ENCODE measurements at places on chromosomes 2 and 18.

- no peak for DNase-seq
Observed at GRCh38 chr2:231015478-231015877, 19.6 kb downstream of the SPATA3 start.

DNA sequence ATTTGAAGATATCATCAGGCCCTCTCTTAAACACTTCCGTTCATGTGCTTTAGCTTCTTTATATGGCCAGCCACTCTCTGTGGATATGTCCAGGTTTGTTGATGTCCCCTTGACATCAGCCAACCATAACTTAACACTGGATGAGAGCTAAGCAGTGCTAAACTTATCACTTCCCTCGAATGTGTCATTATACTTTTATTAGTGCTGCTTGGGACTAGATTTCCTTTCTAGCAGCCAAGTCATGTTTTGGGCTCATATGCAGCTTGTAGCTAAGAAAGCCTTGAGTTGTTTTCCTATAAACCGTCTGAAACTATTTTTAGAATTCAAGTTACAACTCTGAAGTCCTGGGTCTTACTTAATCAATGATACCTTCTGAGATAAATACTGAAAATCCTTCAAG lies 144.8 kb upstream of the TNP1 start:
- no peak for DNase-seq

- no peak for DNase-seq
Observed at GRCh38 chr2:206202446-206202845, 42.8 kb downstream of the EEF1B2 start.

- no peak for DNase-seq
Observed at GRCh38 chr2:214713080-214713830, 96.2 kb downstream of the BARD1 start.

DNA sequence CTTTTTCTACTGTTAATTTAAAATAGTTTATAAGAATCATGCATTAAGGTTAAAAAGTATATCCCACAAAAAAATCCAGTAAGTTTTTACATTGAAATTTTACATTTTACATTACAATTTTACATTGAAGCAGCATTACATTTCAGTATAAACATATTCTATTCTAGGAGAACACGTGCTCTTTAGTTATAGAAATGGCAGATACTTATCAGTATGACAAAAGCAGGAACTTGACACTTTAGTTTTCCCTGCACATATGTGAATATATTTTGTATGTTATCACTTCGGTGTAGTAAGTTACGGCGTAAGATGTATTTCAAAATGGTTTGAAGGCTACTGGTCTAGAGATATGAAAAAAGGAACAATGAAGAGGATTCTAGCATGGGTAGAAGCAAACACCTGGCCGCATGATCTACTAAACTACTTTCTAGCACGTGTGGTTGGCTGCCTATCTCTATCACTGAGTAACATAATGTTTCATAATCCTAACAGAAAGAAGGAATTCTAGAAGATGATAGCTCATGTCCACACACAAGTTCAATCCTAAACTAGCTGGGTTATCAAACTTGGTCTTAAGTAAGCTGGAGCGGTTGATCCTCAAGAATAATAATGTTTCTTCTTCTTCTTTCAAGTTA lies 5.4 kb downstream of the IMMT start:
- DNase-seq = no peak

- DNase-seq = no peak
Observed at GRCh38 chr2:99572373-99573164, 82.8 kb upstream of the REV1 start.

- DNase-seq = no peak
Observed at GRCh38 chr2:27431395-27431794, 3.0 kb downstream of the NRBP1 start.

DNA sequence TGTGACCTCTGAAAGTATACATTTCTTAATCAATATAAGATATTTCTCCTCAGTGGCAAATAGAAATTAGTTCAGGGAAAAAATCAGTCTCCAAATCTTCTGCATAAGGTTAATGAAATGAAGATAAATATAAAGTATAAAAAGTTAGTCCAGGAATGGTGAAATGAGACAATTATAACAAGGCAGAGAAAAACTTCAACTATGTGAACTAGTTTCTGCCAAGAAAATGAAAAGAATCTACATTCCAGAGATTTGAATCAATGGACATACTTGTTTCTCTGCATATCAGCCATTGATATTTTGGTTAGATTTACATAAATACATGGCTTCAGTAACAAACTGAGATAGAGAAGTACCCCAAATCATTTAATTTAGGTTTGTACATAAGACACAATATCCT lies 249.0 kb downstream of the EXOC6B start:
- DNase-seq = no peak

GRCh38 chr2:116317111-116317510 lies 1497.4 kb upstream of the DDX18 start:
- DNase-seq = no peak

DNA sequence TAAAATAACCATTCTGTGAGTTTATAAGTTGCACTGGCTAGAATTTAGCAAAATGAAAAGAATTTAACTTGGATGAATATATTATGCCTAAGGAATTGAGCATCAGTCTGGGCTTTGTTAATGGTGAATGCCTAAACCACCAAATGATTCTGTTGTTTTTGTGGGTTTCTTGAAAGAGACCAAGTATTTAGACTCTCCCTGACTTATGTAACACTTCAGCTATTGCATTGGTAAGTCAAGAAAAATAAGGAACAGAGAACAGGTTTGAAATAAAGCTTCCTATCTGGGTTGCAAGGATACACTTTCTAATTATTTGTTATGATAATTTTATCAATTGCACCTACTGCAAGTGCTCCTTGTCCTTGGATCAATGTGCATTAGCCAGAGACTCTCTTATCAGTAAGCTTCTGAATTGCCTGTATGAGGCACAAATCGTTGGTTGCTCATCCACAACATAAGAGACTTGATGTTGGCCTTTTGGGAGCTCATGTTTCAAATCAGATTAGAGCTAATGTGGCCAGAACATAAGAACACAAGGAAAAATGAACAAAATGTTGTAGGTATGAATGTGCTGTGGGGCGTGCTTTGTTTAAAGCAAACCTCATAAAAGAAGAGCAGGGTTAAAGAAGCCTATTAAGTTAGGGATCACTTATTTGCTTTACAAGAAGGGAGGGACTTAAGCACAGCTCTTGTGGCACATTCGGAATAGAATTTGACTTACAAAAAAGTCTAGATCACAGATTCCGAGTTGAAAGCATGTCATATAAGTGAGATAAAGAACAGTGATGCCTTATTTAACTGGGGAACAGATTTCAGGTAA lies 37.2 kb downstream of the PRKCE start:
- DNase-seq = no peak

DNA sequence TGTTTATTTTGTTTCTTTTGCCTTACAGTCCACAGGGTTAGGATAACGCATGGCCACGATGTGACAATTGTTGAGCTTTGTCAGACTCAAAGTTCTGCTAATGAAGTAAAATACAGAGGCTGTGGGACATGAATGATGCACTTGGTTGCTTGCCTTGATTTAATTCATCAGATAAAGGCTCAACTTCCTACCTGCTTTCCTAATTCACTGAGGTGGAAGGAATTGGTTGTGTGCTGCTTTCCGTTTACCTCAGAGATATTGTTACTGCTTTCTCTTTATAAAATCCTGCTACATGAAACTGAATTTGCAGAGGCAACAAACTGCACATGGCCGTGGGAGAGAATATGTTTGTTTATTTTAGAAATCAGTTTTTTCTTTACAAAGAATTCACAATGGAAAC lies 6.6 kb downstream of the RIT2 start:
- DNase-seq = no peak

DNA sequence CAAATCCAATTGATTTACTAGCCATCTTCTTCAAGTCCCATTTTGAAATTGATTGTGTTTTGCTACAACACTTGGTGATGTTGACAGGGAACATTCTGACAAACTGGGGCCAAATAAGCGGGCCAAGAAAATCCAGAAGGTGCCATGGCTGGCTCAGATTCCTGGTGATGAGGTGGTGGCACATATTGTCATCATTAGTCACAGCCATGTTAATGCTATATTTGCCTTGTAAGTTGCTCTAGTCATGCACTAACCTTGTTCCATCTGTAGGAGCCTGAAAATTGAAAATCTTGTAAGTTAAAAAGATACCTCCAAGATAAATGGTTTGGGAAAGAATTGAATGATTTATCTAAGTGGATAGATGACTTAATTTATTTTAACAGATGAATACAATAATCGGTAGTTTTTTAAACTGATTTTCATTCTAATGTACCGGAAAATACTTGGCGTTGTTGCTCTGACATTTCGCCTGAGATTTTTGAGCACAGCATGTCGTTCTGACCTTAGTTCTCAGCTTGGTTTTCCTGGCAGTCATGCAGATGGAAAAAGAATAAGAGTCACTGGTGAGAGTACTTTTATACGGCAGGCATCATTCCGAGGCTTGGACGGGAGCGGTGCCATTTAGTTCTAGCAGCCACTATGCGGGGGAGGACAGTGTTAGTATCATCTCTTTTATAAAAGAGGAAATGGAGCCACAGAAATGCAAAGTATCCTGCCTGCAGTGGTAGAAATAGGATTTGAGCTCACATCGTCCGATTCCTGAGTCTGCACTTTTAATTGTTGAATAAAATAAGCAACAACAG lies 133.9 kb downstream of the ZNF532 start:
- no peak for DNase-seq

DNA sequence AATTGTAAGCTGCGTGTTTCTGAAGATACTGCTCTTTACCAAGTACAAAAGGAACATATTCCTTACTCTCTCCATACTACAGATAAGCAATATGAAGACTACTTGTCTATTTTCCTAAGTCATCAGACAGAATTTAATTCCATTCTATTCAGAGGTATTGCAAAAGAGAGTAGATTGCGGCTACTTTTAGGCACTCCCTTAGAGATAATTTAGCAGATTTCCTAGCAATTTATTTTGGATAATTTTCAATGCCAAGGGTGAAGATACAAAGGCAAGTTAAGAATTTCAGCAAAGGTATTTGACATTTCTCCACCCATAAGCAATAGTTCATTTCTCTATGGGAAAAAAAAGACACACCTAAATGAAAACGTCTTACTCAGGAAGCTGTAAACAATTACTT lies 161.1 kb downstream of the PDE1A start:
- DNase-seq = no peak

- DNase-seq = peak; percentile 61
Observed at GRCh38 chr2:172103471-172104272, 972 bp upstream of the DLX2 start.

- DNase-seq = no peak
Observed at GRCh38 chr2:107340955-107341354, 455.0 kb upstream of the ST6GAL2 start.

DNA sequence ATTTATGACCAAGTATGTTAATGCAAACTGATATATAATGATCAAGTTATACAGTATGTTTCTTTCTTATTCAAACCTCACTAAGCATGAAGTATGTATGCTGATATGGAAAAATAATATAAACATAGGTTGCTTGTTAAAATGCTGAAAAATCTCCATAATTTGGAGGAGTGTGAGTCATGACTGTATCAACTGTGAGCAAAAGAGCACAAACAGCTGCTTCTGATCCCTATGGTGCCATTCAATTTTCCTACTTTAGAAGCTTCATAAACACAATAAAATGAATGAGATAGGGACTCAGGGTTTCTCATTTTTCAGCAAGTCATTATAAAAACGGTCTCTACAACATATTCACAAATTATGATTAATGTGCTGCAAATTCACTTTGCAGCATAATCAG lies 129.9 kb upstream of the TFPI start:
- DNase-seq = no peak

DNA sequence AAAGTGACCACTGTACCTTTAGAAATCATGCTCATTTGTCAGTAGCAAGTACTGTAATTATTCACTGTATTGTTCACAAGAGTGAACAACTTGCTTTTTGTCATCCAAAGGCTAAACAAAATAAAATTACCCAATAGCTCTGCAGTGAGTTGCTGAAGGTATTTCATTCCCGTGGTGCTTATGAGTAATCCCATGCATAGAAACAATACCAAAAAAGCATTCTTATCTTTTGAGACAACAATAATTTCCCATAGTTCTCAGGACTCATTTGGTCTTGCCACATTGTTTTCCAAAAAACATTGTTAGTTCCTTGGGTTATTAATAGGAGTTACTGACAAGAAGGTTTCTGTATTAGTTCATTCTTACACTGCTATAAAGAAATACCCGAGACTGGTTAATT lies 503.2 kb upstream of the FAM98A start:
- DNase-seq = no peak

DNA sequence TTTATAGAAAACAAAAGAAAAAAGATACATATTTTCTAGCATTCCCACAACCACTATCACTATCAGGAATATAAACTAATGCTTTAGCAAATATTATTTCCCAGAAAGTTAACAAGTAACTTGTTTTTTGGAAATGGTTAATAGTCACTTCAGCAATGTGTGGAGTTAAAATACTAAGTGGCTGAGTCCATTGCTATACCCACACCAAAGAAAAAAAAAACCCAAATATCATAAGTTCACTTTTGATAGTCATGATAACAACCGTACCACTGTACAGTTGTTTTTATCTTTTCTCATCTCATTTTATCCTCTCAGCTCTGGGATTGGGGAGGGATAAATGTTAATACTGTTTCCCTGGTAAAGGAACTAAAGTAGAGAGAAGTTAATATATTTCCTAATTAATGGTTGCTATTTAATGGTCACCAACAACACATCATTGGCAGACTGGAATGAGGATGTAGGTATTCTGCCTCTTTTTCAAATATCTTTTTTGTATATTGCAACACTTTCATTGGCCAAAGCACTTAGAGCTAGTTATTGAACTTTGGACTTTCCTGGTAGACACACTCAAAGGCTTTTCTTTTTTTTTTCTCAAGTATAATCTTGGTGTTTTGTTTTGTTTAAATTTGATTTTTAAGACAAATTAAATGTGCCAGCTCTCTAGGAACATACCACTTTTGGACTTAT lies 18.4 kb upstream of the KANSL1L start:
- no peak for DNase-seq

- DNase-seq = no peak
Observed at GRCh38 chr2:203446071-203446481, 89.0 kb downstream of the RAPH1 start.

- DNase-seq = no peak
Observed at GRCh38 chr18:49243391-49243790, 217.1 kb downstream of the DYM start.

DNA sequence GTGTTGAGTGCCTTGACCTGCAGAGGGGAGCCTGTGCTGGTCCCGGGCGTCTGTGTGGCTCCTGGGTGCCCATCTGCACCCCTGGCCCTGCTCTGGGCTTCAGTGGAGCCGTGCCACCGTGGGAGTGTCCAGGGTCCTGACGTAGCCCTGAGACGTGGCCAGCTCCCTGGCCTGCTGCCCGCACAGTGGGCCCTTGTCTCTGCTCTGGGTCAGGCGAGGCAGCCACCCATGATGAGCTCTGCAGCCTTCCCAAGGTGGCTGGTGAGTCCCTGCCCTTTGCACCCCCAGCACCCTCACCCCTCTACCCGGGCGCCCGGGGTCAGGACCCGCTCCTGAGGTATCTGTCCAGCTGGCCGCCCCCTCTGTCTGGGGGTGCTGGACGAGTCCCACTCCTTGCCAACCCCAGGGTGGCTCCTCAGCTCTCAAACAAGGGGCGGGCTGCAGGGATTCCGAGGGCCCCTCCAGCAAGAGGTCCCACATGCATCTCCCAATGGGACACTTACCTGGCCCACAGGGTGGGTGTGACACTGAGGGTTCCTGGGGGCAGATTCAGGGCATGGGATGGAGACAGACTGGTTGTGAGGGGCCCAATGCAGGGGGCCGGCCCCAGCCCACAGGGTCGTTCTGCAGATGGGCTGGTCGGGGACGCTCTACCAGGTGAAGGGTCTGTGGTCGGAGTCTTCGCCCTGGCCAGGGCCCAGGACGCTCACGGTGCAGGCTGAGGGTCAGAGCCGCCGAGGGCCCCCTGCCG lies 2.4 kb downstream of the NEU4 start:
- DNase-seq = no peak

GRCh38 chr2:20585710-20586594 lies 64.9 kb downstream of the HS1BP3 start:
- no peak for DNase-seq
